Left renal cortex interstitium (tissue), 4 donors: ENCODE measurements at places on chromosomes 4 and X. TPM values are rescaled to one million over a fixed set of nuclear protein-coding genes. Genes with fewer than 3 reads are reported as not detected.

GRCh38 chr4:47432749-47433148 lies 30.8 kb downstream of the COMMD8 start:
- no peak for DNase-seq

GRCh38 chrX:71872542-71873458 lies 37.8 kb upstream of the NHSL2 start:
- DNase-seq = no peak

- DNase-seq = peak; percentile 78
Measured at GRCh38 chr4:48787056-48787455, 7.0 kb upstream of the FRYL start.

DNA sequence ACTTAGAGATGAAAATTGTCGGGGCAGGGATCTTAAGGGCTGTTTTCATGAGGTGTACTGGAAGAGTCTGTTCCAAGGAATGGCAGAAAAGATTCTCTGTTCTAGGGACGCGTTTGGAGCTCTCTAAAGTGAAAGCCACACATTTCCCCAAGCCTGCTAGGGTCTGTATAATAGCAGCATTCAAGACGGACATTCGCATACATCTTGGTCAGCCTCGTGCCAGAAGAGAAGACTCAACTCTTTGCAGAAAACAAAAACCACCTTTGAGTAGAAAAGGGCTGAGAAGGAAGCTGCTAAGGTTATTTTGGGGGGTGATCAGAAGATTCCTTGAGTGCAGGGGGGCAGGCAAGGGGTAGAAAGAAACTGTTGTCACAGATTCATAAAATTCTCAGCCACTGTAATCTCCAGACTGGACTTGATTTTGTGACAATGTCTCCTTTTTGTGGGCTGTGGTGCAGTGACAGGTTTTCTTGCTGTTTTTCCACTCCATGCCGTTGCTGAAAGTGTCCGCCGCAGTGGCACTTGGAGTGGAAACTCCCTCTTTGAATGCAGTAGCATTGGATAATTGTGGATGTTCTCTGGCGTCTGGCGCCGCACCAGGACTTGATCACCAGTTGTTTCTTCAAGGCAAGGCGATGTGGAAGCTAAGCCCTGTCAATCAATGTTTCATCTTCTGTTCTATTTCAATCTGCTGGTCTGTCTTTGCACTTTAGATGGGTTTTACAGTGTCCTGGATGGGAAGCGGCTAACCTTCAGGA lies 2.9 kb downstream of the GYG2 start:
- no peak for DNase-seq

DNA sequence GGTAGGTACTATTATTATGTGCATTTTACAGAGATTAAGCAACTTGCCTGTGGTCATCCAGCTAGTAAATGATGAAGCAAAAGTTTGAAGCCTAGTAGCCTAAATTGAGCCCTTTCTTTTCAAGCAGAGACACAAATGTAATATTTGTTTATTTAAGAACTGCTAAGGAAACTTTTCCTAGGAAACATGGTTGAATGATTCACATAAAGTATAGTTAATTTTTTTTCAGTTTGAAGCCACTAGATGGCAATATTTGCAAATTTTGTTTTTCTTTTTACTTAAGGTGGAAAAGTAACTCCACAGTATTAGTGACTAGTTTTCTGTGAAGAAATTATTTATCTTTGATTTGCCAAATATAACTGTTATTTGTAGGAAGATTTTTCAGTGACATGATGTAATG lies 52.8 kb upstream of the ANKRD17 start:
- peak; percentile 4 for DNase-seq

GRCh38 chr4:82519776-82520175 lies 42.0 kb downstream of the TMEM150C start:
- DNase-seq = no peak

- DNase-seq = no peak
Measured at GRCh38 chr4:62162606-62163005, 962.5 kb downstream of the ADGRL3 start.

DNA sequence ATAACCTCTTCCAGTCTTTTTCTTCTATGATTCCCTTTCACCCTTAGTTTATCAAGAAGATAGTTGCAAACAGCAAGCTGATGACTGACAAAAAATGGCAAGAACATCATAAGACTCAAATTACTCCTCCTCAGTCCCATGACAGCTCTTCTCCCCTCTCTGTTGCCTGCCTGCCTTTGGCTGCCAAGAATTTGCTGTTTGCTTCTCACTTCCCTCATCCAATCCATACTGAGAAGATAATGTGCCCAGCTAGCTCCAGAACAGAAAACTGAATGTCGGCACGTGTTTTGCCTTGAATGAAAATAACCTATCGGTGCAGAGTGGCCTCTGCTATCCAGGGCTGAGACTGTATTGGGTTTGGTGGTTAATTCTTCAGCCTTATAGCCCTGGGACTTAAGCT lies 192.1 kb downstream of the PPARGC1A start:
- no peak for DNase-seq

GRCh38 chr4:124386648-124387047 lies 325.9 kb downstream of the ANKRD50 start:
- no peak for DNase-seq

DNA sequence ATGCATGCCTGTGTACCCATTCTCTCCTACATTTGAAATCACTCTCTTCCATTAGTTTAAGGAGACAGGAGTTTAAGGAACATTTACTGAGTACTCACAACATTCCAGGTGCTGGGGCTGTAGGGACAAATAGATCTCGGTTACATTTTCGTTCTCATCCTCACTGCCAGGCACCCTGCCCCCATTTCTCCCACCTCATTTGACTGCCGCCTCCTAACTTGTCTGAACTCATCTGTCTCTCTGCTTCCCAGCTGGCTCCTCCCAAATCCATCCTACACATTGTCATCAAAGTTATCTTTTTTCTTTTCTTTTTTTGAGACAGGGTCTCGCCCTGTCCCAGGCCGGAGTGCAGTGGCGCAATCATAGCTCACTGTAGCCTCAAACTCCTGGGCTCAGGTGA lies 19.8 kb upstream of the MPC1L start:
- DNase-seq = no peak

DNA sequence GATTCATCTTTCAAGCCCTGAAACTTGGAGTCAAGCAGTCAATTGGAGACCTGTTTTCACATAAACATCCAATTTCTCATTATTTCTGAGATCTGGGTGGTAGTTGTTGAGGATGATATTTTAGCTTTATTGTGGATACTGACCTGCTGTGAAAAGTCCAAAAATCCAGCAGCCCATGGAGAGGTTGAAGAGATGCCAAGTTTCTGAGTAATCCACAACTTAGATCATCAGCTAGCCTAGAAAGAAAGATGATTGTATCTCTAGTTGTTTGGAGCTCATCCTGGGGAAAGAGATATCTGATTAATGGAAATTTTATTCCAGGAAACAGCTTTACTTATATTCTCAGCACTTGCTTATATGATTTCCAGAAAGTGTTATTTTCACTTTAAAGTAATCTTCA lies 48.6 kb upstream of the DCX start:
- DNase-seq = no peak

GRCh38 chr4:175459571-175459970 lies 352.5 kb downstream of the GPM6A start:
- DNase-seq = no peak

GRCh38 chrX:23952984-23953907 lies 45.4 kb downstream of the CXorf58 start:
- DNase-seq = no peak

- DNase-seq = no peak
Measured at GRCh38 chr4:115325836-115326235, 212.4 kb upstream of the NDST4 start.

GRCh38 chr4:8355864-8356565 lies 84.5 kb downstream of the ACOX3 start:
- no peak for DNase-seq

GRCh38 chr4:128775916-128776315 lies 33.6 kb upstream of the JADE1 start:
- DNase-seq = no peak

DNA sequence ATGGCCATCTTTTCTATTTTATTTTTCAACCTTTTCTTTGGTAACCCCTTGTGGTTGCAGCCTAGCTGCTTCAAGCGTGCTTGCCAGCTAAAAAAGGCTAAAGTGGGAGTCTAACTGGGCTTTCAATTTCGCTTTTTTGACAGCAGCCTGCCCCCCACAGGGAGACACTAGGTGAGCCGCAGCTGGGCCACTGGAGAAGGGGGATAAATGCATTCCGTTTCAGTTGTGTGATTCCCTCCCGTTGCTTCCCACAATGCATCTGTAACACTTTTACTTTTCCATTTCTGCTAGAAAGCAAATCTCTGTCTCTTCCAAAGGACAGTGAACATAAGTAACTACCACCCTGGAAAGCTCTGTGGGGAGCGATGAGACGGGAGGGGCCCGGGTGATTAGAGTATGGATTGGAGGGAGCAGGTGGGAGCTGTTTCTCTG lies 86.3 kb upstream of the RAPGEF2 start:
- peak; percentile 47 for DNase-seq

GRCh38 chr4:123349421-123350190 lies 47.0 kb upstream of the SPRY1 start:
- DNase-seq = no peak

- DNase-seq = no peak
Measured at GRCh38 chr4:115272185-115272584, 158.8 kb upstream of the NDST4 start.

DNA sequence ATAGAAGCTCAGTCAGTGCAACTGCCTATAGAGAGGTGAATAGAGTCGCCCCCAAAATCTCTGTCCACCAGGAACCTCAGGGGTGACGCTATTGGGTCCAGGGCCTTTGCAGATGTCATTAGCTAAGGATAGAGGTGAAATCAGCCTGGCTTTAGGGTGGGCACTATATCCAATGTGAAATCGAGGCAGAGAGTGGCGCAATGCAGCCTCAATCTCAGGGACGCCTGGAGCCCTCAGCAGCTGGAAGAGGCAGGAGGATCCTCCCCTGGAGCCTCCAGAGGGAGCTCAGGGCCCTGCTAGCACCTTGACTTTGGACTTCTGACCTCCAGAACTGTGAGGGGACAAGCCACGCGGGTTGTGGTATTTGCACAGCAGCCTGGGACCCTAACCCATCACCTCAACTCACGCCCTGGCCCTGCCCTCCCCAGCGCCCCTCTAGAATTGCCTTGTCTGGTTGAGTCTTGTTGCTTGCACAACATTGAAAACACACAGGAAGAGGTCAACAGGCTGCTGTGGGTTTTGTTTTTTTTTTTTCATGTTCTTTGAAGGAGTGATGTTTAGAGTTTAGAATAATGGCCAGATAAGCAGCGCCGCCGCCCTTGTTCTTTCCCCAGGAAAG lies 89.4 kb upstream of the PSAPL1 start:
- DNase-seq = no peak

DNA sequence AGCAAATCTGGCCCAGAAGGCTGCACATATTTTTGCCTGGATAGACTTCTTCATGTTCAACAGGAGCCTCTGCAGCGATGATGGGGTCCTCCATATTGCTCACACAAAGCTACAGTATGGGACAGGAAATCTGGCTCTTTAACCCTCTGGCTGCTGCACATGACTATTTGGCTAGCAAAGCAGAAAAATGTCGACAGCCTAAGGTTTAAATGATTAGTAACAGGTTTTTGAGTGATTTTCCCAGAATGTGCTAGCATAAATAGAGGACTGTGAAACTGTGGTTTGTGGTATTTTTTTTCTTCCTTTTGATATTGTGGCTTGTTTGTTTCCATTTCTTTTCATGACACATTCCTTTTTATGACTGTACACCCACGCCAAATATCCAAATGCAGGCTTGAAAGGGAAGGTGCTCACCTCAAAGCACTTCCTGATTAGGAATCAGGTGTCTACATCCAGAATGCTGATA lies 120.2 kb upstream of the GK2 start:
- DNase-seq = no peak

DNA sequence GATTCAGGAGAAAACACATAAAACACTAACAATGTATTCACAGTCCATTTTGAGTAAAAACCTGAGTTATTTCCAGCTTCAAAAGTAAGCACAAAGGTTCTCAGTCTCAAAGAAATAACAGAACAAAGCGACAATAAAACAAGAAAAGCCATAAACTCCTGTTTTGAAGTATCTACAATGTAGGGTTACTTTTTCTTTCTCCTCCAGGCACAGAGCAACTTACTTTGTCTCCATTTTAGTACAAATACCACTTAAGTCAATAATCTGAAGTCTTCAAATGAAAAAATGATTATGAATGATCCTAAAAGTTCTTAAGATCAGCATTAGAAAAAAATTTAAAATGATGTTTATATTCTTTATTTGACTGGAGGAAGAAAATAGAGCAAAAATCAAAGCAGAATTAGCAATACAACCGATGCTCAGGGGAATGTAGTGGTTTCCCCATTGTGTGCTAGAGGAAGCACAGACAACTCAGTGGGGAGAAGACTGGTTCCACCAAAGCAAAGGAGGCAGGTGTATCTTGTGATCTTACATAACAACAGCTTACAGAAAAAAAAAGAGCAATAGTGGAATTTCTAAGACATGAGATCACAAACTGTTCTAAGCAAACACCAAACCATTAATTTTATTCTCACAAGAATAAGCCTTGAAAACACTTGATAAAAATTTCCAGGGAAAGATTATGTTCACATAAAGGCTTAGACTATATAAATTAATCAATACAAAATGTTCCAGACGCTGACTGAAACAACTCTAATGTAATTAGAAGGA lies 35.1 kb downstream of the EPHA5 start:
- no peak for DNase-seq

DNA sequence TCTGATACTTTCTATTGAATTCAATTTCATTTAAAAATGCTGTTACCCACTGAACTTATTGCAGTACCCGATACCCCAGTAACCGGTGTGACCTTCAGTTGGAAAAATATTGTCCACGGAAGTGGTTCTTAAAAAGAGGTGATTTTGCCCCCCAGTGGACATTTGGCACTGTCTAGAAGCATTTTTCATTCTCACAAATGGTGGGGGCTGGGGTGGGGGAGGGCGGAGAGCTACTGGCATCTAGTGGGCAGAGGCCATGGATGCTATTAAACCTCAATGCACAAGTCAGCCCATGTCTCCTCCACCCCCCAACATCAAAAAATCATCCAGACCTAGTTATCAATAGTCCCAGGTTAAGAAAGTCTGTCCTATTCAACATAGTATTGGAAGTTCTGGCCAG lies 19.6 kb upstream of the CHM start:
- DNase-seq = no peak

- no peak for DNase-seq
Measured at GRCh38 chr4:96509039-96509741, 669.3 kb downstream of the PDHA2 start.

DNA sequence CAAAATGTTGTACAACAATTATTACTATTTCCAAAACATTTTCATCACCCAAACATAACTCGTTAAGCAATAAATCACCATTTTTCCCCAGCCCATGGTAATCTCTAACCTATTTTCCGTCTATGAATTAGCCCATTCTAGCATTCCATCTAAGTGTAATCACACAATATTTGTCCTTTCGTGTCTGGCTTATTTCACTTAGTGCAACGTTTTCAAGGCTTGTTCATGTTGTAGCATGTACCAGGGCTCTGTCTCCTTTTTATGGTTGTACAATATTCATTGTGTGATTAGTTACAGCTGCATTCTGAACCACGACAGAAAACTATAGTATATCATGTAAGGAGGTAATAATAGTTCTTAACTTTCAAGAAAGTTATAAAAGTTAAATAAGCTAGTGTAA lies 656.0 kb upstream of the HS3ST1 start:
- DNase-seq = no peak

GRCh38 chr4:134544303-134544770 lies 342.7 kb upstream of the PABPC4L start:
- peak; percentile 53 for DNase-seq

NPY2R gene
- 0.33 TPM for polyA plus RNA-seq

TMEM131L gene
- 22.6 TPM for polyA plus RNA-seq

CXorf66 gene
- not detected for polyA plus RNA-seq

SLC4A4 gene
- polyA plus RNA-seq = 74.6 TPM

TMEM255A gene
- polyA plus RNA-seq = 0.47 TPM

MAPK10 gene
- 86.3 TPM for polyA plus RNA-seq

MAP3K15 gene
- 5.1 TPM for polyA plus RNA-seq

ATP2B3 gene
- 0.35 TPM for polyA plus RNA-seq

KLF8 gene
- polyA plus RNA-seq = 4.3 TPM

NDST4 gene
- 0.62 TPM for polyA plus RNA-seq

PNMA6F gene
- 0.11 TPM for polyA plus RNA-seq

SCD5 gene
- 46.1 TPM for polyA plus RNA-seq
